Activated CD8-positive, alpha-beta T cell treated with anti-CD3 and anti-CD28 coated beads for 36 hours (primary cell): ENCODE measurements at places on chromosomes 4 and X.

- DNase-seq = no peak
Observed at GRCh38 chr4:17060230-17060629, 161.8 kb upstream of the LDB2 start.

DNA sequence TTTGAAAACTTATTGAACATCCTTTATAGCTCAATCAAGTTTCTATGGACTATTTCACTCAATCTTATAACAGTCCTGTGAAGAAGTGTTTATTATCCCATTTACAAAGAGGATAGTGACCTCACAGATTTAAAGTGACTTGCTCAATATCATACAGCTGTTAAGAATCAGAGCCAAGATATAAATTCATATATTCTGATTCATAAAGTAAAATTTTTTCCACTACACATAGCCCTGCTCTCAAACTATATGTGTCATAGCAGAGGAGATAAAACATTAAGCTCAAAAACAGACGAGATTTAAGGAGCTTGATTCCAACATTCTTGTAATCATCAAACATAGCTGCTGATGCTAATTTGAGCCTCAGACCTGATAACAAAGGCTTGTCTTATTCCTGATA lies 226.8 kb downstream of the CAMK2D start:
- no peak for DNase-seq

GRCh38 chr4:25951390-25951952 lies 37.5 kb downstream of the SMIM20 start:
- no peak for DNase-seq

DNA sequence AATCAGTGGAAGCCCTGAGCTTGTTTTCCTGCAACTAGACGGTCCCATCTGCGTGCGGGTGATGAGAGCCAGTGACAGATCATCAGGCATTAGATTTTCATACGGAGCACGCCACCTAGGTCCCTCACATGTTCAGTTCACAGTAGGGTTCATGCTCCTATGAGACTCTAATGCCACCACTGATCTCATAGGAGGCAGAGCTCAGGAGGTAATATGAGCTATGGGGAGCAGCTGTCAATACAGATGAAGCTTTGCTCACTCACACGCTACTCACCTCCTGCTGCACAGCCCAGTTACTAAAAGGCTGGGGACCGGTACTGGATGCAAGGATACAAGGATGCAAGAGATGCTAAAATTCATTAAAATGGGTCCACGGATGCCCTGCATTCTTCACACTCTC lies 61.2 kb downstream of the DHRSX start:
- DNase-seq = no peak

DNA sequence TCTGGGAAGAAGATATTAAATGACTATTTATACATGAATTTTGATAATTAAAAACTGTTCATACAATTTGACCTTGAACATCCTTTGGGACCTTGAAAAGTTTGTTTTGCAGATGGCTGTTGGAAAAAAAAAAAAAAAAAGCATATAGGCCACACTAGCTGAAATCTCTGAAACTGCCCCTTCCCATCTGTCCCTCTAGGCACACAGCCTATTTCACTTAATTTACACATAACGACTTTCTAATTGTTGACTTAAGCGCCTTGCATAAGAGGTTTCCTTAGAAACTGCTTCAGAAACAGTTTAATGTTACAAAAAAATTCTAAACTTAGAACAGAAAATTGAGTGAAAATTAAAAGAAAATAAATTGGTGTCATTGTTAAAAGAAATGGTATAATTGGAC lies 131.0 kb downstream of the COX18 start:
- no peak for DNase-seq

- DNase-seq = no peak
Observed at GRCh38 chrX:100349391-100349790, 60.7 kb downstream of the PCDH19 start.

- no peak for DNase-seq
Observed at GRCh38 chrX:13440176-13440575, 120.3 kb upstream of the ATXN3L start.

- no peak for DNase-seq
Observed at GRCh38 chrX:21586001-21586400, 72.1 kb downstream of the KLHL34 start.

DNA sequence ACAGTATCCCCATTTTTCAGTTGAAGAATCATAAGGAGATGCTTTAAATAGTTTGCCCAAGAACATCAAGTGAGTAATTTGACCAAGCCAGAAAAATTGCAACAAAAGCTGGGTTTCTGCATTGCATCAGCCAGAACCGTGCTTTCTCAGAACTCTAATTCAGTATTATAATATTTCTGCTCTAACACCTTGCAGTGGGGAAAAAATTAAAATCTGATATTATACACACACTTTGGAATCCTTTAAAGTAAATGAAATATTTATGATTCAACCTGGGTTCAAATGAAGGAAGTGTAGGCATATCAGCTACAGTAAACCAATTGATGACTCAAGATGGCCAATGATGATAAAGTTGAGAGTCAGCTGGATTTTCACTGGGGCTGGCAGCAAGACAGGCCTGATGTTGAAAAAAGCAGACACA lies 387.6 kb upstream of the ZFP42 start:
- no peak for DNase-seq

- DNase-seq = peak; percentile 7
Observed at GRCh38 chr4:146004730-146005129, 66.1 kb upstream of the ZNF827 start.

GRCh38 chrX:41677183-41678060 lies 11.4 kb upstream of the GPR34 start:
- DNase-seq = no peak

GRCh38 chrX:71147496-71148277 lies 3.0 kb downstream of the NLGN3 start:
- no peak for DNase-seq

- no peak for DNase-seq
Observed at GRCh38 chrX:18099745-18100144, 120.9 kb downstream of the BEND2 start.

- no peak for DNase-seq
Observed at GRCh38 chr4:69156913-69157312, 57.6 kb downstream of the UGT2B11 start.

- no peak for DNase-seq
Observed at GRCh38 chrX:63784346-63784901, 590 bp downstream of the ARHGEF9 start.

DNA sequence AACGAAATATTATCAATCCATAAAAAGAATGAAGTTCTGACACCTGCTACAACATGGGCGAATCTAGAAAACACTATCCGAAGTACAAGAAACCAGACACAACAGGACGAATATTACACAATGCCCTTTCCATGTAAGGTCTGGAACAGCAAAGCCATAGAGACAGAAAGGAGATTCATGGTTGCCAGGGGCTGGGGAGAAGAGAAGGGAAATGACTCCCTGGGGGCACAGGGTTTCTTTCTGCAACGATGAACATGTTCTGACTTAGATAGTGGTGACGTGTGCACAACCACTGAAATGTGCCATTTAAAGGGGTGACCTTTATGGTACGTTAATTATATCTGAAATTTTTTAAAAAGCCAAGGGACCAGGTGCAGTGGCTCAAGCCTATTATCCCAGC lies 28.3 kb downstream of the GPR143 start:
- DNase-seq = no peak

DNA sequence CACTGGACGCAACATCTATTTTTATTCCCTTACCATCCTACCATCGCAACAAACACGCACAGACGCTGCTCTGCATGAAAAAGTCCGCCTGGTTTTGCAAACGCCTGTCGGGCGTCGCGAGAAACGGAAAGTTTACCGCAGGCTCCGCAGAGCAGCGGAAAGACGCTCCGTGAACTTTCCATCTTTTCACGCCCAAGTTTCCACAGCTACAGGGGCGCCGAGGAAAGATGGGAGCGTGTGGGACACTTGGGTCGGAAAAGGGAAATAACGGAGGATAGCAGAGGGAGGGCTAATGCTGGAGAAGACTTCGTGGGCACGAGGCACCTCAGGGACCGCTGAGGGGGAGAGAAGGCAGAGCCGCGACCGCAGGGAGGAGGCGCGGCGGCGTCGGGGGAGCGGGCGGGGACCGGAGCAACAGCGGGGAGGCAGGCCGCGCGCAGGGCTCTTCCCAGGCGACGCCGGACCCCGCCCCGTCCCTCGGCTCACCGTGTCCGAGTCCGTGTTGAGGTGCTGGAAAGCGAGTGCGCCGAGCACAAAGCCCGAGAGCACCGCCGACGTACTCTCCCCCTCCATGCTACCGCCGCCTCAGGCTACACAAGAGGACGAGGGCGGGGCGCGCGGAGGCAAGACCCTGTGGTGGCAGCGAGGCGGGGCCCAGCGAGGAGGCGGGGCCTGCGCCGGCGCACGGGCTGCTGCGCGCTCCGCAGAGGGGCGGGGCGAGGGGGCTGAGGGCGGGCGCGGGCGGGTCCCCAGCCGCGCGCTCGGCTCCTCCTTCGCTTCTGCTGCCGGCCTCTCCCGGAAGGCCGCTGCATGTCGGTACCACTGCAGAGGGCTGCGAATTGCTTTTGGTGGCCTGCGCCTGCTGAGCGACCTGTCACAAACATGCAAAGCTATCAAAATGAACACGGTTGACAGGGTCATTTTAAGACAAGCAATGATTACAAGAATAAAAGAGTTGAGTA lies at the start of gene ABRAXAS1:
Gene ABRAXAS1 (minus strand): TSS at position 601 of the 962 bp plus-strand sequence. CDS start 28 bp downstream, at position 573.
- DNase-seq = peak; percentile 95

- DNase-seq = no peak
Observed at GRCh38 chrX:95884186-95884585, 800.5 kb upstream of the DIAPH2 start.

DNA sequence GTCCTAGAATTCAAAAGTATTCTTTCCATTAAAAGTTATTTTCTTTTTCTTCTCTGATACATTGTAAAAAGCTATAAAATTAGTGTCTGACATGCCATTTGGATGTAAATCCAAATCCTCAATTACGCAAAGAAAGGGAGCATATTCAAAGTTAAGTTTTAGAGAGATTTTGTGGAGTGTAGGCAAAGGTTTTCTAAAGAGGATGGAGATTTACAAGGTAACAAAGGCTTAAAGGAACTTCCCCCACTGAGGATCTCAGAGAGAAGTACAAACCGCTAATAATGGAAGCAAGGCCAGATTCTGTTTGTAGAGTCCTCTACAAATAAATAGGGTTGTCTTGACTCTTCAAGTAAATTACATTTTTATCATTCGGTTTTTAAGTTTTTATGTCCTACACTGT lies 91.0 kb upstream of the MAPK10 start:
- no peak for DNase-seq

GRCh38 chr4:2084316-2084715 lies 25.2 kb downstream of the NAT8L start:
- DNase-seq = no peak

- no peak for DNase-seq
Observed at GRCh38 chrX:116204932-116205331, 34.4 kb downstream of the AGTR2 start.

GRCh38 chrX:41695426-41695825 lies 6.7 kb downstream of the GPR34 start:
- DNase-seq = peak; percentile 57

GRCh38 chrX:39170464-39170863 lies 369.2 kb downstream of the MID1IP1 start:
- DNase-seq = no peak

DNA sequence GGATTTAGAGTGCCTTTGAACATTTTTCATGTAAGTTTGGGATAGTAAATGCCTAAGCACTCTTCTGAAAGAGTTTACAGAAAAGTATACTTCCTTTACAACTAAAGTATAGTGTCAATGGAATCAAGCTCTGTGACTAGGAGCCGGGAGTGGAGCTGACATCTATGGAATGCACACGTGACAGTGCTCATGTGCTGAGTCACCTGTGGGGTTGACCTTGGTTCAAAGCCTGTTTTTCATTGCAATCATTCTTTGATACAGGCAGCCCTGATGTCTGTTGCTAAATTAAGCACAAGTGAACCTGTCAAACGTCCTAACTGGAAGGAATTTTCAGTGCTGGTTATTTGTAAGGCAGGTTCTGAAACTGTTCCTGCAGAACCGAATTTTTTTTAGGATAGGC lies 82.5 kb downstream of the GPAT3 start:
- DNase-seq = no peak

DNA sequence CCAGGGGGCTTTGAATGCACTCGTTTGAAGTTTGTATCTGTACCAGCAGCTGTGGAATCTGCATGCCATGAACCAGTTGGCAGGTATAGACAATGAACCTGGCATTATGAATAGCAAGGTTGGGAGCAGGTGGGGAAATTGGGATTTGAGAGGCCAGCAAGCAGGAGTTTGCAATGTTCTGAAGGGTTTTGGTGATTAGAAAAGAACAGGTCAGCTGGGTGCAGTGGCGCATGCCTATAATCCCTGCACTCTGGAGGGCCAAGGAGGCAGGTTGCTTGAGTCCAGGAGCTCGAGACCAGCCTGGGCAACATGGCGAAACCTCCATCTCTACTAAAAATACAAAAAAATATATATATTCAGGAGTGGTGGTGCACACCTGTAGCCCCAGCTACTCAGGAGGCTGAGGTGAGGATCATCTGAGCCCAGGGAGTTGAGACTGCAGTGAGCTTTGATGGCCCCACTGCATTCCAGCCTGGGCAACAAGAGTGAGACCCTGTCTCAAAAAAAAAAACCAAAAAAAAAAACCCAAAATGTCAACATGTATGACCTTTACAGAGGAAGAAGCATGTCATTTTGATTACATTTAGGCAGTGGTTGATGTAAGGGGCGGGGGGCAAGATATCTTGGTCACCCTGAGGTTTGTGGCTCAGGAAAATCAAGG lies 63.9 kb downstream of the TSC22D3 start:
- no peak for DNase-seq

DNA sequence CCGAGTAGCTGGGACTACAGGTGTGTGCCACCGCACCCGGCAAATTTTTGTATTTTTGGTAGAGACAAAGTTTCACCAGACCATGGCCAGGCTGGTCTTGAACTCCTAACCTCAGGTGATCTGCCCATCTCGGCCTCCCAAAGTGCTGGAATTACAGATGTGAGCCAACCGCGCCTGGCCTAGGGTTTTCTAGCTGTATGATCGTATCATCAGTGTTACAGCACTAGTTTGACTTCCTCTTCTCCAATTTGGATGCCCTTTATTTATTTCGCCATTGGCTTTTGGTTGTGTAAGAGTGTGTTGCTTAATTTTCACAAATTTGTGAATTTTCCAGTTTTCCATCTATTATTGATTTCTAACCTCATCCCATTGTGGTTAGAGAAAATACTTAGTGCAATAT lies 5.2 kb downstream of the TKTL1 start:
- DNase-seq = no peak

GRCh38 chr4:186749611-186750281 lies 26.1 kb upstream of the FAT1 start:
- no peak for DNase-seq

- DNase-seq = no peak
Observed at GRCh38 chr4:169351872-169352271, 81.1 kb upstream of the SH3RF1 start.

GRCh38 chrX:75131973-75132627 lies 24.0 kb downstream of the ABCB7 start:
- DNase-seq = no peak

DNA sequence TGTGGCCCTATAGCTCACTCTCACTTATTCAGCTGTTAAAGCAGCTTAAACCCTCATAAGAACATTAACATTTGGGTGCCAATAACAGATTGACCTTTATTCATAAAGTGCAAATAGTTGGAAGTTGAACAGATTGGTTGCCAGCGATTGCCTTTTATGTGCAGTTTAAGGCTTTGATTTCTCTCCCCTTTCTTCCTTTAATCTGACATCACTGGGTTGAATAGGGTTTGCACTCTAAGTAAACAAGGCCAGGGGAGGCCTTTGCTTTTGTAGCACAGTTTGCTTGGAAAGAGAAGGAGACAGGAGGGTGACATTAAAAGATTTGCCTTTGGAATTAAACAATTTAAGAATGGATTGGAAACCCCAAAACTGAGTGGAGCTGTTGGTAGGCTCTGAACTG lies 114.3 kb downstream of the NKX6-1 start:
- no peak for DNase-seq
